ENCODE measurements at places on chromosomes 2 and 18.
A peak's percentile ranks its signal among the peaks of the same experiment; 100 is the strongest.

DNA sequence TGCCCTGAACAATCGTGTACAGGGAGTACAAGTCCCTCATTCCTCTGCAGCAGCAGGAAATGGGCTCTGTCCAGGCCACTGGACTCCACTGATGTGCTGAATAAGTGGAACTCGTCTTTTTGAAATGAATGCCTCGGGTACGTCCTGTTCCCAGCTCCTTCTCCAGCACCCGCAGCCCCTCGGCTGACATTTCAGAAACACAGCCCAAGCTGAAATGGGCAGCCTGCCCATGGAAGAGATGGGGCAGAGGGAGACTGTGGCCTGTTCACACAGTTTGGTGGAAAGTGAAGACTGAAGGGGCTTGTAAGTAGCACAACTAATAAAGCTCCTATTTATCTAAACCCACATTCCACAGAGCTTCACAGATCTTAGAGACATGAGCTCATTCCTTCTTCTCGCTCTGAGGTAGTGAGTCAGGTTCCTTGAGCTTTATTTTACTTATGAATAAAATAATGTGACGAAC lies 498.6 kb downstream of the TXNL1 start:
- no peak for DNase-seq

GRCh38 chr2:112542984-112543661 lies 858 bp downstream of the POLR1B start:
- DNase-seq, result no peak

DNA sequence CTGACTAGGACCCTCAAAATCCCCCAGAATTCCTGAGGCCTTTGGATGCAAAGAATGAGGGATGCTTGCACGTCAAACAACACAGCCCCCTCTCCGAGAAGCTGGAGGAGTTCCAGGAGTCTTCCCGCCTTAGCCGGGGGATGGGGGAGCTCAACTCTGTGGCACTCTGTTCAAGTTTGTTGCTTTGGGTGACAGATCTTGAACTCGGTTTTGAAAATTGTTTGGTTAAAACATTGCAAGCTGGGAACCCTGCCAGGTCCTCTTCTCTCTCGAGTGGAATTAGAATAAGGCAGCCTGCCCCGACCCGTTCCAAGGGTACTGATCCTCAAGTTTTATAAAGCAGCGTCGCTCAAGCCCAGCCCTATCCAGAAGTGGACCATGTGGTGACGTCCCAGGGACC lies 244.1 kb downstream of the LOXHD1 start:
- DNase-seq, result no peak

- DNase-seq, result no peak
Observed at GRCh38 chr2:168710754-168711467, 91.5 kb upstream of the NOSTRIN start.

GRCh38 chr18:10949655-10950054 lies 199.7 kb downstream of the PIEZO2 start:
- no peak for DNase-seq

DNA sequence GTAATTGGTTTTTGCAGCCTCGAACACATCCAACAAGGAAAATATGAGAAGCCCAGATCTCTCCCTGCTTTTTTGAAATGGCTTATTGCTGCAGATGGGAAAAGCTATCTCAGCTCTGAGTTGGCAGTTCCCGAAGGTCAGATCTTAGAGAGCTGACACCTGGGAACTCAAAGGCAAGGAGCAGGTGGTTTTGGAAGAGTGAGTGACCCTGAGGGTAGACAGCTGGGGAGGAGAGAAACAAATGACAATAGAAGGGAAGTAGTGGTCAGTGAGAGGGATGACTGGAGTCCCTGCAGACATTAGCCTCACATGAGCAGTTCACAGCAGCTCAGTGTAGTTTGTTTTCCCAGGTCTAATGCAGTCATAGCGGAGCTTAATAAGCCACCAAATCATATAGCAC lies 317.9 kb downstream of the STK39 start:
- no peak for DNase-seq

DNA sequence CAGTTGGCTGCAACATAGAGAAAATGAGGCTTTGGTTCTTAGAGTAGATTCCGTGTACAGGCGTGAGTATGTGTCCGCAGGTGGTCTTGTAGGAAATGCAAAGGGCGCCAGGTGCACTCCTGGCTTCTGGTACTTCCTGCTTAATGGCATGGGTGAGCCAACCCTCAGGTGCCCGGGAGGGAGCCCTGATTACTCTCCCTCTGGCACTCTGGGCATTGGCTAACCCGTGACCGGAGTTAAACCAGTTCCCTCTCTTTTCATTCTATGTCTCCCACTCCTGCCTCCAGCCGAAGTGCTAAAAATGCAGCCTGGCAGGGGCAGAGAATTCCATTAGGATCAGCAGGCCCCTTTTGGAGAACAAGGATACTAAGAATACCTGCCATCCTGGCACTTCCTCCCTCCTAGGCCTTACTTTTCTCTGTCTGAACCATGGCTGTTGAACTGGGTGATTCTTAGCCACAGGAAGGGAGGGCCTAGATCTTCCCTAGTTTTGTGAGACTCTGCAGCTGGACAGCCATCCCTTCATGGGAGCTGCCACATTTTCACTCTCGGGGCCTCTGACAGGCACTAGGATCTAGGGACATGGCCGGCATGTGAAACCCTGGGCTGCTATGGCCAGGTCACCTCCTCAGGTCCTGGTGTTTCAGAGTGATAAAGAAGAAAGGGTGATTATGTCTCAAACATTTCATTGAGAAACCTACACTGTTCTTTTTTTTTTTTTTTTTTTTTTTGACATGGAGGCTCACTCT lies 6.5 kb downstream of the MERTK start:
- DNase-seq, result no peak

GRCh38 chr2:241269707-241270520 lies 45.6 kb downstream of the HDLBP start:
- peak; percentile 62 for DNase-seq

- DNase-seq, result no peak
Observed at GRCh38 chr2:234939576-234939975, 12.2 kb upstream of the SH3BP4 start.

DNA sequence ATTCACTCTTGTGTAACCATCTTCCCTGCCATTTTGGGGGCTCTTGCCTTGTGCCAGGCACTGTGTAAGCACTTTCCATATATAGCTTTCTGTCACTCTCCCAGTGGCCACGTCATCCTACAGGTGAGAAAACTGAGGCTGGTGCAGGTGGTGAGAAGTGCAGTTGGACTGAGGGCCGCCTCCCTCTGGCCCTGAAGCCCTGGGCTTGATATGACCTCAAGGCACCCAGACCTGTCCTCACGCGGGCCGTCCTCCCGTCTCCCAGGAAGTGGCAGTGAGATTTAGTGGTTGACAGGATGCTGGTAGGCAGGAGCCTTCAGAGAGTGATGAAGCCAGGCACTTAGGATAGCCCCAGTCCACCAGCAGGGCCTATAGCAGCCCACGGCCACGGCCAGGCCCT lies 30.5 kb downstream of the MAL start:
- no peak for DNase-seq

DNA sequence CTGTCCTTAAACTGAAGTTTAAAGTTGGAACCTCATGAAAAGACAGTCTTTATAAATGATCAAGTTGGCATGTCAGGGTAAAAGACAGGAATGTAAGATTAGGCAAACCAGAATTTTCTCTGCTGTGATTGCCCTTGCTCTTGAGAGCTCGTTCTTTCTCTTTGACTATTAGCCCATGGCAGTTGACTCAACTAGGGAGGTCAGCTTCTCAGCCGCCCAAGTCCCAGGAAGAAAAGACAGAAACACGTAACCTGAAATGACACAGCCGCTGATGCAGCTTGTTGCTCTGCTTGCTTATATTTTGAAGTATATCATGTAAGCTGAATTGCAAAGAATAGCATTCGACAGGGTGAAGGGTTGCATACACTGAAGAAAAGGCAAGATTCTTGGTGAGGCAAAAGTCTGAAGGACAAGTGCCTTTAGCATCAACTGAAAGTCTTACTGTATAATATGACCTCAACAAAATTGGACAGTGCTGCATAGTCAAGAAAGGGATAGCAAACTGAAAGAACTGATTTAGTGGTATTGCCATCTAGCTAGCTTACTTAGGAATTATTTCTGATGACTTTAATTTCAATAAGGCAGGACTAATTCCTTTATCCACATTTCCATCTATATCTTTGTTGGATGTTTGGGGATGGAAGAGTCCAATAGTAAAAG lies 54.7 kb downstream of the ARHGAP15 start:
- no peak for DNase-seq

DNA sequence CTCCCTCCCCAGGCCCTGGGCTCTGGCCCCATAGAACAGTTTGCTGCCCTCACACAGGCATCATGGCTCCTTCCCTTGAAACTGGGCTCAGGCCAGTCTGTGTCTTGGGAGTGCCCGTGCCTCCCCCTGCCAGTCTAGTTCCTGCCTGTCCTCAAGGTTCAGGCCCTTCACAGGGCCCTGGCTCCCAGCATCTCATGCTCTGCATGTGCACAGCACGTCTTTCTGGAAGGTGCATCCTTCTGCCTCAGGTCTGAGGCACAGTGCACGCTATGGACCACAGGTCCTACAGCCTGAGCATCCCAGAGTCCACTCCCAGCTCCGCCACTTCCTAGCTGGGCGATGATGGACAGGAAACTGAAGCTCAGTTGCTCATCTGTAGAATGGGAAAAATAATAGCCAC lies 35.6 kb upstream of the FOSL2 start:
- DNase-seq, result no peak

DNA sequence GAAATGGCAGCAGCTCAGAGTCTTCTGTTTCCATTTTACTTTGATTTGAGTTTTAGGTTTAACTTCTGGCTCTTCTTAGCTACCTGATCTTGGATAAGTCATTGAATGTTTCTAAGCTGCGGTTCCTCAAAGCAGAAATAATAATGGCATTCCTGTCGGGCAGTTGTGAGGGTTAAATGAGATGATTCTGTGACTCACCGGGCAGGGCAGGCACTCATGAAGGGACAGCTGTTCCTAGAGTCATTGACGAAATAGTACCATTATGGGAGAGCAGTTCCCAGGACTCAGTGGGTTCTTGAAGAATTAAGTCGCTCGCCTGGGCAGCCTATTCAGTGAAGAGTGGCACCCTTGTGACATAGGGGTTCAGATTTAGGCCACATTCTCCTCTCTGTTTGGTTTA lies 10.3 kb downstream of the TRIB2 start:
- DNase-seq, result no peak

- DNase-seq, result no peak
Observed at GRCh38 chr18:62128157-62128556, 58.7 kb downstream of the PIGN start.

DNA sequence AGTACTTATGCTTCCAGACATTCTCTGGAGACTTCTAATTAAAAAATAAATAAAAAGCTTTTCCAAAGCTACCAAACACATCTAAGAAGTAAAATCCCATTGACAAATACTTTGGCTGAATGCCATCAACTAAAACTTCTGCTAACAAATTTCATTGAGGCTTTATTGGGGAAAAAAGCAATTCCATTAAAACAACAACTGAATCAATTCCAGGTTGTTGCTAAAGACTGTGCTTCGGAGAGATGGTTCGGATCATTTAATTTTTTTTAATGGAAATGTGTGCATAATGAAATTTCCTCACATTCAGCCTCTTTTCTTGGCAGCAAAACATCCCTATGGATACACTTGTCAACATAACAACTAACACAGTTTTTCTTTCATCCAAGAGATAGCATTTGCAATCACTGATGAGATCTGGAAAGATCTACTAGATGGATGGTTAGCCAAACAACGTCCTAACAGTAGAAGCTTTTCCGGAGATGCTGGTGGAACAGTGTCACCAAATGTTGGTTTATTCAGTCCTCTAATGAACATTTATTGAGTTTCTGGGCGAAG lies 446.1 kb upstream of the FAM98A start:
- no peak for DNase-seq

DNA sequence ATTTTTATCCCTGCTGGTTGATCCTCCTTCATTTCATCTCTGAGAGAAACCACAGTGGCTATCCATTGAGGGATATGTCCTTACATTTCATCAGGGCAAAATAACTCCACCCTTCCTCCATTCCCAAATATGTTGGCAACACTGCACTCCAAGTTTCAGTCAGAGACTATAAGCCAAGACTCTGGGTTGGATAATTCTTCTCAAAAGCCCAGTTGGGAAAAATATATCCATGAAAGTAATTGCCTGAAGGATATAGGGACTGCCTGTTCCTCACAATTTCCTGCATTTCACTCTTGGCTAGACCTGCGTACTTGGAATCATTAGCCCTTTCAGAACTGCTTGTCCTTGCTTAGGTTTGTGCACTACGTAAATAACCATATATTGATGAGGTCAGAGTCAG lies 27.9 kb upstream of the EPB41L3 start:
- no peak for DNase-seq

DNA sequence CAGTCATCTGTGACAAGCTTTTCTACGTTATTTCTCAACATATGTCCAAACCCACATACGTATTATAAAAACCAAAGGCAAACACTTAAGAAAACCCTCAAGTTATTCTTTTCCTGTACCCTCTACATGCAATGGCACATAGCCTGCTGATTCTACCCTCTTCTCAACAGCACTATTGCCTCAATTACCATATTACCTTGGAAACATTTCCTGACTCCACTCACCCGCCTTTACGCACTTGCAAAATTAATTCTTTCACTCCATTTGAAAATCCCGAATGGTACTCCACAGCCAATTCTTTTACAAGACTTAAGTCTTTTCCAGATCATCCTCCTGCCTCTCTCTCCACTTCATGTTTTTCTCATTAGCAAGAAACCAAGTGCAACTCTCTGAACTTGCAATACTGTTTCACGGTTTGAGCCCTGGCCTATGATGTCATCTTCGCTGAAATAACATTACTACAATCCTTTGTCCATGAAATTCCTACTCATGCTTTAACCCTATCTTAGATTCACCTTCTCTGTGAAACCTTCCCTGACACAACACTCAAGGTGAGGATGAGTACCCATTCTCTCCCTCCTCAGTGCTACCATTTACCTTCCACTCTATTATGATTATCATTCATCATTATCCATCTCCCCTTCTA lies 29.0 kb downstream of the SESTD1 start:
- no peak for DNase-seq

GRCh38 chr2:118090387-118091139 lies 2.3 kb downstream of the INSIG2 start:
- DNase-seq, result no peak

DNA sequence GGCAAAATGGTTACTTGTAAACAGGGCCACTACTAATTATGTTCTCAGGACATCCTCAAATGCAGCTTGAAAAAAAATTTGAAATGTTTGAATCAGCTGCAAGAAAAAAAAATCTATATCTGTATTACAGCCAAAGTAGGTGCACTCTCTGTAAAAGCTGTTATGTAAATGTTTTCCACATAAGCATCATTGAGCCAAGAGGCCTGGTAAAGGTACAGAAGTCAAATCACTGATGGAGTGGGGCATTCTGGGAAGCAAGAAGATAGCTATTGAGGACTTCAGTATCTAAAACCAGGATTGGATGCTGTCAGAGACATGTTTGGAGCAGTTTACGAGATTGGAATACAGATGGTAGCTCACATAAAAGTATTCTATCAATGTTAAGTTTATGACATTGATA lies 80.3 kb downstream of the MAPRE2 start:
- no peak for DNase-seq

All from lower lobe of right lung (tissue), 2 donors.